ENCODE measurements at places on chromosomes 3 and 15.

GRCh38 chr3:15820911-15821310 is 23.1 kb upstream of the ANKRD28 start:
- no peak for DNase-seq

DNA sequence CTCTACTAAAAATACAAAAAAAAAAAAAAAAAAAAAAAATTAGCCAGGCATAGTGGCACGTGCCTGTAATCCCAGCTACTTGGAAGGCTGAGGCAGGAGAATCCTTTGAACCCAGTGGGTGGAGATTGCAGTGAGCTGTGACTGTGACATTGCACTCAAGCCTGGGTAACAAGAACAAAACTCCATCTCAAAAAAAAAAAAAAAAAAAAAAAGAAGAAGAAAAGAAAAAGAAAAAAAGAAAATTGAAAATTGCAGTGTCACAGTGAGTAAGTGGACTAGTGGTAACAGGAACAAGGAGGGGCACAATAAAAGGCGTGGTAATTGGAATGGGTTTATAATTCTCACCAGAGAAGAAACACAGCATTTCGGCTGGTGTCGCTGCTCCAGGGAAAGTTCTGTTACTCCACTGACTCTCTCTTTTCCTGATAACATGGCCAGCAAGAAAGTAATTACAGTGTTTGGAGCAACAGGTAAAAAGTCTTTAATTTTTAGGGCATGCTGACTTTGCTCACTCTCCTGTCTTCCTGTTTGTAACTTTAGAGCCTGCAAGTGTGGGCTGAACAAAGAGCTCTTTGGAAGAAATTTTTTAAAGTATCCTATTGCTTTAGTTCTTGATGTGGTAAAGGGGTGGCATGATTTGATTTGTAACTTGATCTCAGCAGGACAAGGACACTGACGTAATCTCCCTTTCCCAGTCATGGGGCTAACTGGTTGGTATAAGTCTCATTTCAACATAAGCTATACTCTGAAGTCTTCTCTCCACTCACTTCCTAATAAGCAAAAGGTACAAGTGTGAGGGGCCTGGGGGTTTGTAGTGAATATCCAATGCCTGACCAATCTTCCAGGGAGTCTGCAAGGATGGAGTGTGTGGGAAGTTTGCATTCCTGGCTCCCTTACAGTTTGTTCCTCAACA is 22.1 kb upstream of the TRA2B start:
- DNase-seq = peak; percentile 56

DNA sequence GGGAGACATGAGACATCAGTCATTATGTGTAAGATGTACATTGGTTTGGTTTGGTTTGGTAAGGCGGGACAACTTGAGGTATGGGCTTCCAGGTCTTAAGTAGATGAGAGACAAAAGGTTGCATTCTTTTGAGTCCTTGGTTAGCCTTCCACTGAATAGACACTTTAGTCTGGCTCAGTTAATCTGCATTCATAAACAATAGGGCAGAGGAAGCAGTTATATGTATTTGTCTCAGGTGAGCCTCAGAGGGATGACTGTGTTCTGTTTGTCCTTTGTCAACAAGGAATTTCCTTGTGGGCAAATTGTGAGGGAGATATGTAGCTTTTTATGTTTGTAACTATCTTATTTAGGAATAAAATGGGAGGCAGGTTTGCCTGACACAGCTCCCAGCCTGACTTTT is 50.4 kb downstream of the TCF12 start:
- no peak for DNase-seq

GRCh38 chr15:88284318-88284998 is 27.9 kb upstream of the NTRK3 start:
- no peak for DNase-seq

DNA sequence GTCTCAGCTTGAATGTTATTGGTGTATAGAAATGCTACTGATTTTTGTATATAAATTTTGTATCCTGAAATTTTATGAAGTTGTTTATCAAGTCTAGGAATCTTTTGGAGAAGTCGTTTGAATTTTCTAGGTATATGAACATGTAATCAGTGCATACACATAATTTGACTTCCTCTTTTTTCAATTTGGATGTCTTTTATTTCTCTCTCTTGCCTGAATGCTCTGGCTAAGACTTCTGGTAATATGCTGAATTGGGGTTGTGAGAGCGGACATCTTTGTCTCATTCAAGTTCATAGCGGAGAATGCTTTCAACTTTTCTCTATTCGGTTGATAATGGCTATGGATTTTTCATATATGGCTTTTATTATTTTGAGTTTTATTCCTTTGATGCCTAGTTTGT is 100.9 kb upstream of the MCTP2 start:
- DNase-seq = no peak

- DNase-seq = no peak
Measured at GRCh38 chr3:150874666-150875219, 30.5 kb downstream of the MINDY4B start.

DNA sequence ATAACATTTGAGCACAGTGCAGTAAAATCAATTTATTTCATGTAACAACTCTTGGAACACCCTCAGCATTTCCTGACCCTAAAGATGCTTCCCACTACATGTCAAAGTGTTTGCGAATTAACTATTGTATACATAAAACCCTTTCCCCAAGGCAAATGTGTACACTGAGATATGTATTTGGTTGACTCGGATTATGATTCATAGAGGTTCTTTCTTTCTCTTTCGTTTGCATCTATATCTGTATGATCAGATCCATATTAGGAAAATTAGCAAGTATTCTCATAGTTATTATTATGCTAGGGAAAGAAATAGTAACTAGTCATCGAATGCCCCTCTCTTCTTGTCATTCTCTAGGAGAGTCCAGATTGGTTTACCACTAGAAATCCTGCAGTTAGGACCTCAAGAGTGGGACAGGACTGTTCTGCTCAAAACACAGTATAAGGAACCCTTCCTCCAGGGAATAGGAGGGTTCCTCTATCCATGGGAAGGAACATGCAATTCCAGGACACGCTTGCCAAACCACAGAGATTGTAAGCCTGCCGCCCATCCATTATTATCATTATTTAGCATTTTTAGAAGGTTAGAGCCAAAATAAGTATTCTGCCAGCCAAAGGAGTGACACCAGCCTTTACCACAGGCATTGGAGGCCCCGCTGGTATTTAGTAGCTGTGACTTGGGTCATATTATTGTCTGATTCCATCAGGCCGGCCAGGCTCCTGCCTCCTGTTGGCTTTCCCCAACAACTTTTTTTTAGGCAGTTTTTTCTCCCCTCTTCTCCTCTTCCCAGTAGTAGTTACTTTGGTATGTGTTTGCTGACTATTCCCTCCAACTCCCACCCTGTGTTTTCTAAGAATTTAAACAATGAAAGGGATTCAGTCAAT is 100.7 kb downstream of the GALK2 start:
- no peak for DNase-seq

GRCh38 chr3:186786922-186787321 is 3.5 kb downstream of the EIF4A2 start:
- DNase-seq = no peak

GRCh38 chr3:54755756-54756155 is 172.1 kb downstream of the LRTM1 start:
- no peak for DNase-seq

DNA sequence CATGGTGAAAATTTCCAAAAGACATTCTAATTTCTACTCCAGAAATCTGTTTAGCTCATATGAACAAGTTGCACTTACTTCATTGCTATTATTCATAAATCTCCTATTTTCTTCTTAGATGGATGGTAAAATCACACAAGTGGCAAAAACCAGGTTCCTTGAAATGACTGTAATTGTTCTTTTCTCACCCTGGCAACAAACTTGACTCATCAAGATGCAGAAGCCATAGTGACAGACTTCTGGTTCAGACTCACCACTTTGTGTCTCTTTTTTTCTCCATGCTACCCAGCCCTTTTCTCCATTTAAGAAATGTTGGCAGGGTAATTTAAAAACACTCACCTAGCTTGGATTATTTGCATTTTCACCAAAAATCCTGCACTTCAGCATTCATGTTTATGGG is 82.1 kb downstream of the LRRC28 start:
- no peak for DNase-seq

- no peak for DNase-seq
Measured at GRCh38 chr3:106229495-106230278, 360.9 kb upstream of the CBLB start.

DNA sequence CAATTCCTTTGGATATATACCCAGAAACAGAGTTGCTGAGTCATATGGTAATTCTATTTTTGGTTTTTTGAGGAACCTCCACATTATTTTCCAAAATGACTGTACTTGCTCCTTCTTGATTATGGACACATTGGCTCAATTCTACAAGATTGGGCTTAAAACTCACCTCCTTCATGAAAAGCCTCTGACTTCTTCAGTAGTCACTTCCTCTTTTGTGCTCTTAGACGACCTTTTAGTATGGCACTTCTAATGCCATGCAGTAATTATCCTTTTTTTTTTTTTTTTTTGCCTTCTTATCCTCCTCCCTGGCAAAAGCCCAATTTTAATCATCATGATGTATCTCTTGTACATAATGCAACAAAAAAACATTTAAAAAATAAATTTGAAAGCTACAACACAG is 33.0 kb upstream of the ABHD17C start:
- DNase-seq = no peak

DNA sequence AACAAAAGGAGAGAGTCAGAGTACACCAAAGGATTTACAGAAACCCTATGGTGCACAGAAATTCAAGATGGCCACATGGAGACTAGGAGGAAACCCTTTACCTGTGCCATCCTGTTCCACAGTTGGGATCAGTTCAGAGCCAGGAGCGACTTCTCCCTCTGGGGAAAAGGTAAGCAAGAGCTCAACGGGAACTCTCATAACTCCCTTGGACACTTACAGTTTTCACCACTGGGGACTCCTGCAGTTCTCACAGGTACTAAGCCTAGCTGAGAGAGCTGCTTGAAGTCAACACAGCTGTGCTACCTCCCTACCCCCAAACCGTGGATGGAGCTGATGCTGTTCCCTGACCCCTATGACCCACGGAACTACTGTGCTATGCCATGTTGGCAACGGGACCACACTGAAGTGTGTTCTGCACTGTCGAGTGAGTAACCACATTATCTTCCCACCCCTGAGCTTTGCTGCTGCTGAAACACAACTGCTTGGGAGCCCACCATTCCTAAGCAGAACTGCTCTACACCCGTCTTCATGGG is 606.8 kb downstream of the GBE1 start:
- DNase-seq = no peak

- no peak for DNase-seq
Measured at GRCh38 chr3:134357261-134357913, 16.9 kb downstream of the AMOTL2 start.

DNA sequence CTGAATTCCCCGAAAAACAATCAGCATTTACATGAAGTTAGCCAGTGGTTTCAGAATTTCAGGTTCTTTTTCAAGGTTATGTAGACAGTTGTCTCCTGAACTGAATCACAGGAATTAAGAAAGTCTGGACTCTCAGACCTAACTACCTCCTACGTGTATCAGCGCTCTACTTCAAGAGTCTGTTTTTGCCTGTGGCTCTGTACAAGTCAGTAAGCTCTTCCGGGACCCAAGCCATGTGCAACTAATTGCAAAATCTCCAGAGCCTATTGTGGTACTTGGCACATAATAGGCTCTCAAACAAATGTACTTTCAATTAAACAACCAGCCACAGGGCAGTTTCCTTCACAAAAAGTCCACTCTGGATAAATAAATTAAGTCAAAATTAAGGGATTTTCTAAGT is 414.2 kb downstream of the PDCD6IP start:
- DNase-seq = no peak

DNA sequence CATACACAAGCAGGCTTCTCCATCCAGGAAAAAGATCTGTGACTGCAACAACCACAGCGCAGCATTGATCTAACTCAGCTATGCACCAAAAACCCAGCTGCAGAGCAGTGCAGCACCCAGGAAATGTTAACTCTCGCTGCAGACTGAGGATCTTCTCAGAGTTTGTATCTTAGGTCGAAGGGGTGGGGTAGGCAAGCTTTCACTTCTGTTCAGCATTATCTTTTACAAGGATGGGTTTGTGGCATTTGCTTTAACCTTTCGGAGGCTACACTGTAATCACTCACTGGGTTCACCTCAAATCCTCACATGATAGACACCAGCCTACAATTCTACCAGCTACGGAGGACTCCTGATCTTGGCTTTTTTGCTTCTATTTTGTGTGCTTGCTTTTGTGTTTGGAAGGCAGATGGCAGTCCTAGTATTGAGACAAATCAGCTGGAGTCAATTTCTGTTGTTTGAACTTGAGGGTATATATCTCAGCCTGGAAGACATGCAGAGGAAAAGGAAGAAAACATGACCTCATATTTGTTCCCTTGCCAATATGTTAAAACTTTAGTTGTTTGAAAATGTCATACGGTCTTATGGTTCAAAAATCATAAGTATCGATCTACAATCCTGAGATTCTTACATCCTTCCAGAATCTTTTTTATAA is 25.2 kb downstream of the LRRK1 start:
- no peak for DNase-seq

DNA sequence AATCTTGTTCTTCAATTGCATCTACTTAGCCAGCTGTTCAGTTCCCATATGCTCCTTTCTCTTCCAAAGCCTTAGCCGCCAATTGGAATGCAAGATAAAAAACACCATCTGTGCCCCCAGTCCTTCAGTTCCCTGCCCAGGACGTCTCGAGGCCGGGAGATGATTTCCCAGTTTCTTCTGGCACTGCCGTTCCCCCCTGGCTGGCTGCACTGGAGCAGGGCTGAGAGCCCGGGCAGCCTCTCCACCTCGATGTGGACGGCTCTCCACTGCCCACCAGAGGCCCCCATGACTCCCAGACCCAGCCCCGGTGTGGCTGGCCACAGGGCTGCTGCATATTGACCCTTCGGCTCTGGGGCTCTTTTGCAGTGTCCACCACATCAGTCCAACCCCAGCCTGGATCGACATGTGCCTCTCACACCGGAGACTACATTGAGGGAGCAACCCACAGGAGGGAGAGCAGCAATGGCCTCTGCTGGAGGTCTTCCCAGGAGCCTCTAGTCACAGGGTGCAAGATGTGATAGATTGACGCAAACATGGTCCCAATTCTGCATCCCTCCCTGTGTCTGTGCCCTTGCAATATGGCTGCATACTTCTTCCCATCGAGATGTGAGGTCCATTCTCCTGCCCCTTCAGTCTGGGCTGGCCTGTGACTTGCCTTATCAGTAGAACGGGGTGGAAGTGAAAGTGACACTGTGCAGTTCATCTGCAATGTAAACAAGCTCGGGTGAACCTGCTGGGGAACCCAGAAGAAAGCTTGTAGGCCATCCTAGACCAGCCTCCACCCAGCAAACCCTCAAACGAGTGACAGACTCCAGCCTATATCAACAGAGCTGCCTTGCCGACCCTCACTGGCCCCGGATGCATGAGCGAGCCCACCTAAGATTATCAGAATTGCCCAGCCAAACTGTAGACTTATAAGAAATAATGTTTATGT is 52.3 kb upstream of the PRR20G start:
- DNase-seq = no peak

DNA sequence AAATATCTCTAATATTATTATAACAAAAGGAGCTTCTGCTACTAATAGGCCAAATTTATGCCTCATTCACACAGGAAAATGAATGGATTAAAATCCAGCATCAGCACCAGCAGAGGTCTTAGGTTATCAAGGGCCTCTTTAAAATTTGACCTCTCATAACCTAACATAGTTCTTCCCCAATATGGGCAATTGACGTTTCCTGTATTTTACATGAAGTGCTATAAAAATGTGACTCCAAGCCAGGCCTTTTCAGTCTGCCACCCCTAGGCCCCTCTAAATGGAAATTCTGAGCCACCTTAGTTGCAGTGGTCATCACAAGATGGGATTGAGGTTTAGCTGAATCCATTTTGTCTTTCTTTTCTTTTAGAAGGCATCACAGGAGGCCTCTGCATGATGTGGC is 70.1 kb downstream of the CASR start:
- no peak for DNase-seq

Data from RWPE1 (cell line).